Activated gamma-delta T cell (primary cell): ENCODE measurements at places on chromosomes 6 and 20.

- no peak for DNase-seq
These were observed 44.9 kb downstream of the GINS1 start for GRCh38 chr20:25452333-25452732.

DNA sequence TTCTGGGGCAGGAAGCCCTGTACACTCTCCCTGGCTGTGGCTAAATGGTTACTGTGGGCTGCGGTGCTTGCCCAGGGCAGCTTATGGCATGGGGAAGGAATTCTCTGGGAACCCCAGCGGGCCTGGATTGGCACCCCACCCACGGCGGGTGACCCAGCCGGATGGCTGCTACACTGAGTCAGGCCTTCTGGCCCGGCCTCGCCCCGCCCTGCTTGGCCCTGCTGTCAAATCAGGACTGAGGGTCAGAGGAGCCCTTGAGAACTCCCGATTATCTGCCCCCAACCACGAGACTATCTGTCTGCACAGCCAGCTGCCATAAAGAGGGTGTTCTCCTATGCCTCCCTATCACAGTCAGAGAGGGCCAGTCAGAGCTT, 7.3 kb upstream of the ITPR3 start:
- DNase-seq, result no peak

DNA sequence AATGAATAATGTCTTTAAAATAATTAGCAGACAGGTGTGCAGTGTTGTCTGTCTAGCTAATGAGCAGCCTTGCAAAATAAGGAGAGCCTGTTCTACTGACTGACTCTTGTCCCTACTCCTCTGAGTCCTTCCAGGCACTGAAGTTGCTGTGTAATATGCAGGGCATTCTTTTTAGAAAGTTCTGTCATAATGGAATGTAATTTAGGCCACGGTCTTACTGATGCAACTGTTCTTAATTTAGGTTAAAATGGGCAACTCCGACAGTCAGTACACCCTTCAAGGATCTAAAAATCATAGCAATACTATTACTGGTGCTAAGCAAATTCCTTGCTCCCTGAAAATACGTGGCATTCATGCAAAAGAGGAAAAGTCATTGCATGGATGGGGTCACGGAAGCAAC, 133.9 kb downstream of the TIAM2 start:
- DNase-seq, result no peak

DNA sequence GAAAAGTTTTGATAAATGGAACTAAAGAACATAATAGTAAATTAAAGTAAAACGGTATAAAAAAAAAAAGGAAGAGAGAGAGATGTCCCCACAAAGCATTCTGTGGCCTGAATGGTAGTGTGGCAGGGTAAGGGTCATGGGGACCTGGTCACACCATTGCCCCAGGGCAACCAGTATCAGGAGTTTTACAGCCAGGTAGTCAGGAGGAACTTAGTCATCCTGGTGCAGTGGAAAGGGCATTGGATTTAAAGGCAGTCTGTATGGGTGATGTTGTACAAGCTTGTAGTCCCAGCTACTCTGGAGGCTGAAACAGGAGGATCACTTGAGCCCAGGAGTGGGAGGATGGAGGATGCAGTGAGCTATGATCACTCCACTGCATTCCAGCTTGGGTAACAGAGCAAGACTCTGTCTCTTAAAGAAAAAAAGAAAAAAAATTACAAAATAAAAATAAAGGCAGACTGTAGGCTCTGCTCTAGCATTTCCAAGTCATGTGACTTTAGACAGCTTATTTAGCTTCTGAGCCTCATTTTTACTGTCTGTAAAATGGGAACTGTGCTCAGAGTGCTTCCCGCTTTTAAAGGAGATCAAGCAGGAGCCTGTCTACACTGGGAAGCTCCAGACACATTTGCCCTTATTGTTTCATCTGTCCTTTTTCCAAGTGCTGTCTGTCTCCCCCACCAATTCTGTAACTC, 112.8 kb upstream of the ARMC2 start:
- no peak for DNase-seq

GRCh38 chr6:10580570-10580969, 59.4 kb downstream of the GCNT2 start:
- no peak for DNase-seq

GRCh38 chr6:18424201-18424600, 37.1 kb downstream of the RNF144B start:
- DNase-seq, result no peak

GRCh38 chr6:22884456-22884855, 315.1 kb downstream of the HDGFL1 start:
- no peak for DNase-seq

DNA sequence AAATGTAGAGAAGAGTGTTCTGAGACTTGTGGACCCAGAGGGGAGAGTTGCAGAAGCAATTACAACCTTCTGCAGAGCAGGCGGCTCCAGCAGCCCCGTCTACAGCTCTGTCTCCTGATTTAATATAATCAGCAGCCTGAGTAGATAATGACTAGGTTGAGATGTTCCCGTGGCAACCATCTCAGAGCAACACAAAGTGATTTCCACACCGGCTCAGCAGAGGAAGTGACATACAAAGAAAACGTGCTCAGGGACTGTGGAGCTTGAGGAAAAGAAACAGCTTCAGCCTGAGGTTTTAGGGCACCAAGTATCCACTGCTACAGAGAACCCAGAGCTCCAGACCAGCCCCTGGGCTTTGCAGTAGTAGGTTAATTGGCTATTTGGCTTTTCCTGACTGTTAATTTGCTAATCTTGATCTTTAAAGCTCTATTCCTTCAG, 136.4 kb downstream of the MTFR2 start:
- no peak for DNase-seq

GRCh38 chr6:93494057-93494456, 74.7 kb upstream of the EPHA7 start:
- DNase-seq, result no peak

DNA sequence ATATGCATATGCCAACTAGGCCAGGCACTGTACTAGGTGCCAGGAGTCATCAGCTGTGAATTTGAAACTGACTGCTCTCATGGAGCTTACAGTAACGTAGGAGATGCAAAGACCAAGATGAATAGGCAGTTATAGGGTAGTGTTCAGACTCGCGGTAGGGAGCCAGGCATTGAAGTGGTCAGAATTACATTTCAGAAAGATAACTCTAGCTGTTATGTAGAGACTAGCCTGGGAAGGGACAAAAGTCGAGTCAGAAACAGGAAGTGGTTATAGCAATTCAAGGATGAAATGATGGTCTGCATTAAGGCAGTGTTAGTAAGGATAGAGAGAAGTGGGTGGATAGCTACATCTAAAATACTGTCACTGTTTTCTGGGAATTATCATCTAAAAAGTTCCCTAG, 56.6 kb downstream of the PCMT1 start:
- no peak for DNase-seq

DNA sequence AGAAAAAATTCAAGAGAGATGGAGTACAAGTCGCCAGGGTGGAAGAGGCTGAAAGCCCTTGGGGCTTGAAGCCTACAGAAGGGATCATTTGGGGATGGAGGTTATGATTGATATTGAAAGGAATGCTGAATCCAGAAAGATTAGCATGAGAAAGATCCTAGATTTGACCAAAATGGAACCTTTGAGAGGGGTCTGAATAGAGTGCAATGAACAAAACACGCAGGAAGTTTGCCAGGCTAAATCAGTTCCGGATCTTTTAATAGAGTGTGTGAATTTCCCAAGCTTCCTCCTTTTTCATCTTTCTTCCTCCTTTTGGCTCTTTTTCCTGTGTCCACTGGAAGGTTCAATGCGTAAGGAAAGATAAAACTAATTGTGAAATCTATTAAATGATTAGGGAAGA, 15.3 kb downstream of the IPCEF1 start:
- no peak for DNase-seq

DNA sequence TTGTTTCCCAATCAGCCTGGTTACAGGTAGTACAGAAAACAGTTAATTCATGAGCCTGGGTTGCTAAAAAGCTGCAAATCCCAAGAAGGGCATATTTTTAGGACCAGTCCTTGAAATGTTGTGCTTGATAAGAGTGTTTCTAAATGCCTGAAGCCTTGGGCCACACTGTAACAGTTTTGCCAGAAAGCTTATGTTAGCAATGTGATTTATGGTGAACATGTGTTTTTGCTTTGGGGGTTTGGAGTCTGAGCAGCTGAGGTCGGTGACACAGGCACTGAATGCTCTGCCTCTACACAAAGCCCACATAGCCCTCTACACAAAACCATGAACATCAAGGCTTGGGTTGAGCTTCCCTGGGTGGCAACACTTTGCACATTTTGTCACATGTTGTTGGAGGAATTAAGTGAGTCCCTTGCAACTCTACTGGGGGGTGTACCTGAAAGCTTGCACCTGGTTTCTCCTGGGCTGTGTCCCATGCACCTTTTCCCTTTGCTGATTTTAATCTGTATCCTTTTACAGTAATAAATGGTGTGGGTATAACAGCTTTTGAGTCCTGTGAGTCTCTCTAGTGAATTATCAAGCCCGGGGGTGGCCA, 22.2 kb downstream of the AHI1 start:
- DNase-seq, result no peak

- DNase-seq, result no peak
These were observed 30.8 kb downstream of the DIDO1 start for GRCh38 chr20:62895539-62895938.

GRCh38 chr6:37653933-37654565, 43.6 kb downstream of the MDGA1 start:
- no peak for DNase-seq

DNA sequence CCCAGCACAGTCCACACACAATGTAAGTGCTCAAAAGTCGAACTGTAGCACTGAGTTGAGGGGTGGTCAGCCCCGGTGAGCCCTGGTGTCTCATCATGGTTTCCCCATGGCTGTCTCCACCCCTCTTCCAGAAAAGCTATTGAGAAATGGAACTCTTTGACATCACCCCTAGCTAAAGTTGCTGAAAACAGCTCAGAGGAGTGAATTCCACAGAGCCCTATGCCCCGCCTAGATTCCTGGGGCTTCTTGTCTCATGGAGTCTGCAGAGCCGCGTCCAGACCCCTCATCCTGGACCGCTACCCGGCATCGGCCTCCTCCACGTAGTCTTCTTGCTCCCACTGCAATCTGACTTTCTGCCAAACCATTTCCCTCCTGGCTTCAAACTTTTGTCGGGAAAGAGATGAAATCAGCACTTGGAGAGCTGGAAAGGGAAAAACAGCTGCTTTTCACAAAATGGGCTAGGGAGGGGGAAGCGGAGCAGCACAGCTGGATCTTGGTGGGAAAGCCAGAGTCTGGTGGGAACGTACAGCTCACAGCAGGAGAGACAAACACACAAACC, 132.2 kb downstream of the SNX5 start:
- no peak for DNase-seq

DNA sequence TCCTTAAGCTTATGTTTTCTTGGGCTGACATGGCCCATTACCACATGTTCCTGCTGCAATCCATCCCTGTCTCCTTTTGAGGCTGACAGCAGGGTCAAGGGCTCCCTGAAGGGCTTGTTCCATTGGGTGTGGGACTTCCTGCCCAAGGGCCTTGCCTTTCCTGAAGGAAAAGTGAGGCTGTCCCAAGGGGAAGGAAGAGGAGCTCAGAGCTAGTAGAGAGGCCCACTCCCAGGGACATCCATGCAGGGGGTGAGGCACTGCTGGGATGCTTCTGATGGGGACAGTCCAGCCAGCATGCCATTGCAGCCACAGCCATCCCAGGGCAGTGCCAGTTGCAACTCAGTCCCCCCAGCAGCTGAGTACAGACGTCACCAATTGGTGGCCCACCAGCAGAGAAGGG, 138.4 kb upstream of the FOXA2 start:
- DNase-seq, result no peak

GRCh38 chr6:116287689-116288282, 8.1 kb upstream of the TSPYL1 start:
- DNase-seq, result no peak

DNA sequence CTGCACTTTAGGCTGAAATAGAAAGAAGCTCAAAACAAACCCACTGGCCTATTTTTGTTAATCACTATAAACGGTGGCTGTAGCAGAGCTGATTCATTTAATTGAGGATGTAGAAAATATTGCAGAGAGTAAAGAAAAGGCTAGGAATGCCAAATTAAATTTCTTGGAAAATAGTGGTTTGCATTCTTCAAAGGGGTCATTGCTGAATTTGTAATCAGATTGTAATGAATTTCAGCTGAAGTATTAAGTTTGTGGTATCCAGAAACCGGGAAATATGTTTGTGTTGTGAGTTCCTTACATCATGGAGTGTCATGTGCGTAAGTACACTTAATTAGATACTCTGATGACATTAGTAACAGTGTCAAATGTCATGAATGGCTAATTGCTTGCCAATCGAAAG, 203.0 kb downstream of the SAMD5 start:
- no peak for DNase-seq

DNA sequence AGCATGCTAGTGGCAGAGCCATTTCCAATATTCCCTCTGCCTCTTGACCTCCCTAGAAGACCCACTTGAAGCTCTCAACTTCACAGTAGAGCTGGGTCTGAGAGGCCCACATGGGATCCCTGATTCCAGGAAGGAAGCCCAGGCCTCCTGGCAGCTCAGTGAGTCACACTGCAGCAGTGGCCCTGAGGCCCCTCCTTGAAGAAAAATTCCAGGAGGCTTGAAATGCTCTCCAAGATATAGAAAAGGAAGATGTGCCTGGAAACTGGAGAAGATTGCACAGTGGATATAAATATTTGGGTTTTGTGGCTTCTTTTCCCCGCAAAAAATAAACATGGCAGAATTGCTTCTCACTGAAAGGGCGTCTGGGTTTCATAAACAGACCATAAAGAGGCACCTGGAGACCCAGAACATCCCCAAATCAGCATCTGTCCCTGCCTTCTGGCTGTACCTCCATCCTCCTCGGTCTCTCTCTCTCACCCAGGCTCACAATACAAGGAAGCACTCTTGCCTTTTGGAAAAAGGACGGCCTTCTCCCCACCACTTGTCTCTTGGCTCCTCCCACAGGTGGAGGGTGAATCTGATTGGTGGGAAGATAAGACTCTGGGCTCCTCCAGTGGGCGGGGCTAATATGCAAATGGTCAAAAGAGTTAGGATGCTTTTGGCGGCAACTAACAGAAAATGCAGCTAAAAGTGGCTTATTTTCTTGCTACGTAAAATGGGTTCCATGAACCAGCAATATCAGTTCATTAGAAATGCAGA, 200.0 kb upstream of the SULF2 start:
- DNase-seq, result no peak

DNA sequence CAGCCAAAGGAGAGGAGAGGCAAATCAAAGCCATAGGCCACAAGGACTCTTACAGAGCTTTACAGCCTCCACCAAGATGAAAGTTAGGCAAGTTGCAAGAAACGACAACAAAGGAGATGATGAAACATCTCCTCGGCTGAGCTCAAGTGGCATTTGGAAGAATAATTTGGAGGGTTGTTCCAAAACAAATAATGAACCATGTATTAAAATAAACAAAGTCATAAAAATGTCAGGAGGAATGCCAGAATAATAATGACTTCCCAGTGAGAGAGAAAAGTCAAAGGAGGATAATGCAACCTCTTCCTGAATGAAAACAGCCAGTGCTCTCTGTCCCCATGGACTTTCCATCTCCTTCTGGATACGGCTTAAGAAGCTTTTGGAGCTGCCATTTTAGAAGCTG, 371.4 kb upstream of the ID4 start:
- no peak for DNase-seq

GRCh38 chr20:37207171-37207570, 27.8 kb upstream of the MROH8 start:
- DNase-seq, result no peak

GRCh38 chr20:10379761-10380160, 54.3 kb downstream of the MKKS start:
- DNase-seq, result no peak

GRCh38 chr6:31299947-31300346, 28.1 kb upstream of the HLA-C start:
- no peak for DNase-seq
